Metanephros (tissue), 2 donors: ENCODE measurements at places on chromosomes 1 and 21. TPM values are rescaled to one million over a fixed set of nuclear protein-coding genes. Genes with fewer than 3 reads are reported as not detected.

Gene CYYR1
- total RNA-seq = 21.1 TPM

Gene ADCY10
- total RNA-seq = 0.18 TPM

Gene HENMT1
- total RNA-seq = 6.2 TPM

Gene MRPL24
- total RNA-seq = 40.3 TPM

Gene CIART
- total RNA-seq = 3.2 TPM

Gene VCAM1
- 100 TPM for total RNA-seq

Gene HSF2BP
- total RNA-seq = 3.0 TPM

Gene RSPO1
- 2.2 TPM for total RNA-seq

Gene NHLH1
- total RNA-seq = not detected
